Adrenal gland (tissue), 19 donors: ENCODE measurements at places on chromosomes 7 and 10. TPM values are rescaled to one million over a fixed set of nuclear protein-coding genes. Genes with fewer than 3 reads are reported as not detected.

The UTF1 gene
- total RNA-seq: not detected

The THSD7A gene
- total RNA-seq: 4.1 TPM

The GPR158 gene
- 1.9 TPM for total RNA-seq

The TBXAS1 gene
- 15.3 TPM for total RNA-seq

The IL2RA gene
- total RNA-seq: 19.9 TPM
